Activated CD8-positive, alpha-beta memory T cell treated with anti-CD3 and anti-CD28 coated beads for 24 hours (primary cell): ENCODE measurements at places on chromosomes 2 and 18.

GRCh38 chr2:234863043-234863934, 88.5 kb upstream of the SH3BP4 start:
- DNase-seq, result no peak

- no peak for DNase-seq
Measured at GRCh38 chr18:62189208-62189607, 2.2 kb downstream of the RELCH start.

GRCh38 chr2:71922091-71922490, 225.6 kb downstream of the CYP26B1 start:
- no peak for DNase-seq

DNA sequence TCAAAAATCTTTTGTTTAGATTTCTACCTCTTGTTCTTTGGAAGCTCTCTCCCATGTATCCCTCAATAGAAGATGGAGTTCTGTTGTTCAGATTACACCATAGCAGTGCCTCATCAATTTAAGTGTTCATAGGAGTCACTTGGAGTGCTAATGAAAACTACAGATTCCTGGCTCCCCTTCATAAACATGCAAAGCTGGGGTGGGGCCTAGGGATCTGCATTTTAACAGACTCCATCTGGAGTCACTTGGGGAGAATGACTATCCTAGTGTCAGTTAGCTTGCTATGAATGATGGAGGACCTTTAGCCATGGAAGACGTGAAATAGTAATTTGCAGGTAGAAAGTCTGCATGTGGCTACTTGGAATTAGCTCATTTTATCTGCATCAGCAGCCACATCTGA, 105.4 kb downstream of the RGPD3 start:
- no peak for DNase-seq

- DNase-seq, result peak; percentile 76
Measured at GRCh38 chr2:172086241-172087206, 1.2 kb downstream of the DLX1 start.

- DNase-seq, result no peak
Measured at GRCh38 chr2:168568476-168569267, 112.6 kb downstream of the CERS6 start.

DNA sequence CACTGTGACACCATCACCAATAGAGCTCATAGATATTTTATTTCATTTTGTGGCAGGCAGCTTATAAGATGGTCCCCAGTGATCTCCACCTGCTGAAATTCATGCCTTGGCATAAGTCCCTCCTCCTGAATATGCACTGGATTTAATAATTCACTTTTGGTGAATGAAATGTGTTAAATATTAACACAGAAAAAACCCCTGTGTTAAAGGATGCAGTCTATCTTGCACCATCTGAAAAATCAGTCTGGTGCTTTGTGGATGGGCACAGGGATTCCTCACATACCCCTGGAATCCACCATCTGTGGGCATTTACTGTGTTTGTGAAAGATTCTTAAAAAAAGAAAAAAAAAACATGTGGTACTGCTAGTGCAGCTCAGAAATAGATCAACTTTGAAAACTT, 26.1 kb upstream of the WIPF1 start:
- DNase-seq, result no peak

- no peak for DNase-seq
Measured at GRCh38 chr2:71907503-71907902, 240.2 kb downstream of the CYP26B1 start.

DNA sequence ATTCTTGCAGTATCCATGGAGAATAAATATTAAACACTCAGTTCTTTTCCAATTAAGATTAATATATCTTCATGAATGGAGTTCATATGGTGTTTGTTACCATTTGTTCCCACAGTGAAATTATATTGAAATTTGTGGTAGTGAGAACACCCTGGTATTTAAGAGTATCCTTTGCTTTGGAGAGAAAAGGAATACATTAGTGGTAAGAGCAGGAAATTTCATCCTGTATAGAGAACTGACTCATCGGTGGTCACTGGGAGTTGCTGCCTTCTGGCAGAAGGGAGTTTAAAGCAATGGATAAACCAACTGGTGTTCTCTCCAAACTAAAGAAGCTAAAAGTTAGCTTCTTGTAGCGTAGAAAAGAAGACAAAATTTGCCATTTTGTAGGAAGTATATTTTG, 107.3 kb downstream of the MYO1B start:
- DNase-seq, result no peak

GRCh38 chr18:31685097-31686082, 1.0 kb upstream of the B4GALT6 start:
- peak; percentile 72 for DNase-seq

DNA sequence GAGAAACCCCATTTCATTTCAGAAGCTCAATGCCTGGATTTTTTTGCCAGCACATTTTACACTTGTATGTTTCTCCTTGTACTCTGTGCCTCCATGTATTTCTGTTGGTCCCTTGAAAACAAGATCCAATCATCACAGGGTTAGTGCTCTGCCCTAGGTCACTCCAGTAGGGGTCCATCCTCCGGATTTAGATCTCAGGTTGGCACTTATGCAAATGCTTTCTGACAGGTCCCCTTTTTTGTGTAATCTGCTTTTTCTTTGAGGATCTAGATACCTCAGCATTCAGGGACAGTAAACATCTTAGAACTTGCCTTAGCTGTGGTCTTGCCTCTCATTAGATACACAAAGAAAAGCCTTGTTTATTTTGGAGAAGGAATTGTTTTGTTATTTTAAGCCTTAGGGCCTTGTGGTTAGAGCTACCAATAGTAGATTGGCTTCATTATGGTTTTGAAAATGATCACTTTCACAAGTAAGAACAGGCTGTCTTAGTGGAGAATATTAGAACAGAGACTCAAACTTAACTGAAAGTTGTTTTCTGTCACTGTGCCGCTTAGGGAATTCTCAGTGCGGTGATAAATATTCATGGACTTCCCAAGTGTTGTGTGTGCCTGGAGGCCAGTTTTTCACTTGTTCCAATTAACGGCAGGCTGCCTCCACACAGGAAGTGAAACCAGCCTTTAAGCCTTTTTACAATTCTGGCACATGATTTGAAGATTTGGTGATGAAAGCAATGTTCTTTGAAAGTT, 7.8 kb downstream of the MERTK start:
- no peak for DNase-seq

DNA sequence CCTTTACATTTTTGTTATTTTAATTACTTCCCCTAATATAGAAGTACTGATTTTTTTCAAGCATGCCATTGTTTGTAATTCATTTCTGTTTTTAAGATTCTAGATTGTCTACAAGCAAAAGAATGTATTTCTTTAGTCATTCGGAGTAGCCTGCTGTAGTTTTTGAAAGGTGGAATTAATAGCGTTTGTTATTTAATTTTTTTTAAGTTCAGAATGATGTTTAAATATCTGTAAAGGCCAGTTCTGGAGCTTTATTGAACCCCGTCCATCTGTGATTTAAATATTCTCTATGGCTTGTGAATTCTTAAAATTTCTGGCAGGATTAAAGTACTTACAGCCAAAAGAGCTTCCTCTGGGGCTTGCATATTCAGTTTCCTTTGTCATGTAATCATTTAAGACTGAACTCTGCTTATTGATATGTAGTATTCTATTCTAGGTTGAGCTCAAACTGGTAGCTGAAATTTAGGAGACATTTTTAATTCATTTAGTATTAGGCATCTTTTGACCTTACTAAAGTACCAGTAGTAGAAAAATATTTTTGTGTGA, 5.2 kb downstream of the TGIF1 start:
- no peak for DNase-seq
